Astrocyte of the cerebellum (primary cell): ENCODE measurements at places on chromosomes 5 and 9.

- DNase-seq: no peak
Measured at GRCh38 chr9:121783521-121784507, 132.4 kb downstream of the DAB2IP start.

- no peak for DNase-seq
Measured at GRCh38 chr5:65050826-65051498, 282.2 kb downstream of the CWC27 start.

- DNase-seq: peak; percentile 98
Measured at GRCh38 chr9:16627967-16628366, 242.5 kb downstream of the BNC2 start.

DNA sequence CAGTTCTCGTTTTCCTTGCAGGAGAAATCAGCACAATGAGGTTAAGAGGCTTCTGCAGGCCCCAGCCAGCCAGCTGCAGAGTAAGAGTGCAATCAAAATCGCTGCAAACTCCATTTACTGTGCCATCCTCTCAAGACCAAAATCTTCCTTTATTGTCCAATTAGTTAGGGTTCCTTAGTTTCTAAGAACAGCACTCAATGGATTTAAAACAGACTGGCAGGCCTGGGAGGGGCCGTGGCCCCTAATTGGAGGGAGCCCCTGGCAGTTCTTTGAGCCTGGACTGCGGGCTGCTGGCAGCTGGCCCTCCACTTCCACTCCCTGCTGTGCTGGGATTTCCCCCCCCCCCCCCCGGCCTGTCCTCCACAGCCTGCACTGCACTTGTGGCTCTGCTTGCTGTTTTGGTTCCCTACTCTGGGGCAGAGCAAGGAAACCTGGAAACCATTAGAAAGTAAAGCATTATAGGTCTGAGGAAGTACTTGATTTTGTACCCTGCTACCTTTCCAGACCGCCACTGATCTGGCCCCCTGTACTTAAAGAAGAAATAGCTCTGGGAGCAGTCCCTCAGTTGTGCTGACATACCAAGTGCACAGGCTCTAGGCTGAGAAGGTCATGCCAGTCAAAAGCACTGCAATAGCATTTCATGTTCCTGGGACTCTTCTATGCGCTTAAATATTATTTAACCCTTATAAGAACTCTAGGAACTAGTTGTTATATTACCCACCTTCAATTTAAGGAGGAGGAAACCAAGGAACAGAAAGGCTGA is 129.0 kb downstream of the APBA1 start:
- DNase-seq: no peak

DNA sequence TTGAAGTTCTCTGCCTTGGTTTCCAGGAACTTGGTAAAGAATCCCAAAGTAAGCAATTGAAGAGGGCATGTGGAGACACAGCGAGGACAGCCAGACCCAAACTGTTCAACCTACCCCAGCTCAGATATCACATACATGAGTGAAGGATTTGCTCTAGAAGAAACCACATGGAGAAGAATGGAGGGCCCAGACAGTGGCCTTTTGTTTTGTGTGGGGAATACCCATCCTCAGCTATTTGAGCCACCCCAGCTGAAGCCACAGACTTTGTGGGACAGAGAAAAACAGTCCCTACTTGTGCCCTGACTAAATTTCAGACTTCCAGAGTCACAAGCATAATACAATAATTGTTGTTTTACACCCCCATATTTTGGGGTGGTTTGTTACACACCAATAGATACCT is 387.1 kb downstream of the ZSWIM6 start:
- no peak for DNase-seq

DNA sequence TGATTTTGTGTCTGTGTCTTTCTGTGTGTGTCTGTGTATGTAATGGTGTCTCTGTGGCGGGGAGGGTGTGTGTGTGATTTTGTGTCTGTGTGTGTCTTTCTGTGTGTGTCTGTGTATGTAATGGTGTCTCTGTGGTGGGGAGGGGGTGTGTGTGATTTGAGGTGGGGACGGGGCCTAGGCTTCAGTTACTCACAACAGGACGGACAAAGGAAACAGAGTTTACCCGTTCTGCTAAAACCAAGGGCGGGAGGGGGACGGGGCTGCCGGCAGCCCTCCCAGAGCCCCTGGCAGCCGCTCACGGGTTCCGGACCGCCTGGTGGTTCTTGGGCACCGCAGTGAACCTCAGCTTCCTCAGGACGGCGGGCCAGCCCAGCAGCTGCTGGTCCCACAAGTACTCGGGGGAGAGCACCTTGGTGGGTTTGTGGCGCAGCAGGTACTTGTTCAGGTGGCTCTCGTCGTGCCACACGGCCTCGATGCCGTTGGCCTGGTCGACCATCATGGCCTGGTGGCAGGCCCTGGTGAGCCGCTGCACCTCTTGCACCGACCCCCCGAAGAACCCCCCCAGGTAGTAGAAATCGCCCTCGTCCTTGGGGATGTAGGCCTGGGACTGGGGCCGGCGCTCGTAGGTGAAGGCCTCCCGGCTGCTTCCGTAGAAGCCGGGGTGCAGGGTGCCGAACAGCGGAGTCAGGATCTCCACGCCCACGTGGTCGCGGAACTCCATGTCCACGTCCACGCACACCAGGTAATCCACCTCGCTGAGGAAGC is 19.4 kb downstream of the ABO start:
- DNase-seq: no peak

DNA sequence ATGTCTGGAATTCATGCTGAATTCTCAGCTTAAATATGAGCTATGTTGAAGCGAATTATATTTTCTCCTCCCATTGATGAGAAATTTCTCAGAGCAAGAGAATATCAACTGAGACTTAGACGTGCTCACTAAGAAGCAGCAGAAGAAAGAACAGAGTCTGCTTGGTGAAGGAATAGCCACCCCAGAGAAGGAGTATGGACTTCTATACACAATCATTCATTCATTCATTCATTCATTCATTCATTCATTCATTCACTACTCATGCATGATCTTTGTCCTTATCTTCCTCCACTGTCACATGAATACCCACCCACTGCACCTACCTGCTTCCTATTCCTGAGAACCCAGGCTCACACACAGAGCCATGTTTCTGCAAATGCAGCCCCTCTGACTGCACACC is 206.6 kb downstream of the DEPDC1B start:
- DNase-seq: no peak

DNA sequence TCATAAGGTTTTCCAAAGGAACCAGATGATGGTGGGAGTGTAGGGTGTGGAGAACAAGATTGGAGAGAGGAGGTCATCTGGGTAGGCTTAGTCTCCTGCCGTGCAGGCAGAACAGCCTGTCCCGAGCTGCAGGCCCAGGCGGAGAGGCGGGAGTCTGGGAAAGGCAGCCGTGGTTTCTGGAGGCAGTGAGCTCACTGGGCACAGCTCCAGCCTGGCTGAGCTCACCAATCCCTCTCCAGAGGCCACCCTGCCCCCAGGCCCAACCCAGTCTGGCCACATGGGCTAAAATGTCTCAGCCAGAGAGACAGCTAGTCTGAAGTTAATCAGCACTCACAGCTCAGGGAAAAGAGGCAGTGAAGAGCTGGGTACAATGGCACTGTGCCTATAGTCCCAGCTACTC is 12.3 kb downstream of the P4HA2 start:
- DNase-seq: peak; percentile 96

DNA sequence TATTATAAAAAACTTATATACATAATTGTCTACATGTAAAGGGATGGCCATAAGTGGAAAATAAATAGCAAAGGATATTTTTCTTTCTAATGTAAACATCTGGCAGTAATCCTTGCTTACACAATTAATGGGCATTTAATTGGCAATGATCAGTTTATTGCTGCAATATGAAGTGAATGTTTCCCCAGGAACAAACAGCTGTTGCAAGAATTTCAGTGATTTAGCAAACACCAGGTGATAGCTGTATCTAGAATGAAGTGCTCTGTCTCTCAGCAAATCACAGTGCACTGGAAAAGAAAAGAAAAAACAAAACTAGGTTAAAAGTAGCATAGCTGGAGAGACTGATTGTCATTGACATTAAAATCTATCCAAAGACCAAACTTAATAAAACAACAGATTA is 594.5 kb upstream of the ARRDC3 start:
- no peak for DNase-seq

DNA sequence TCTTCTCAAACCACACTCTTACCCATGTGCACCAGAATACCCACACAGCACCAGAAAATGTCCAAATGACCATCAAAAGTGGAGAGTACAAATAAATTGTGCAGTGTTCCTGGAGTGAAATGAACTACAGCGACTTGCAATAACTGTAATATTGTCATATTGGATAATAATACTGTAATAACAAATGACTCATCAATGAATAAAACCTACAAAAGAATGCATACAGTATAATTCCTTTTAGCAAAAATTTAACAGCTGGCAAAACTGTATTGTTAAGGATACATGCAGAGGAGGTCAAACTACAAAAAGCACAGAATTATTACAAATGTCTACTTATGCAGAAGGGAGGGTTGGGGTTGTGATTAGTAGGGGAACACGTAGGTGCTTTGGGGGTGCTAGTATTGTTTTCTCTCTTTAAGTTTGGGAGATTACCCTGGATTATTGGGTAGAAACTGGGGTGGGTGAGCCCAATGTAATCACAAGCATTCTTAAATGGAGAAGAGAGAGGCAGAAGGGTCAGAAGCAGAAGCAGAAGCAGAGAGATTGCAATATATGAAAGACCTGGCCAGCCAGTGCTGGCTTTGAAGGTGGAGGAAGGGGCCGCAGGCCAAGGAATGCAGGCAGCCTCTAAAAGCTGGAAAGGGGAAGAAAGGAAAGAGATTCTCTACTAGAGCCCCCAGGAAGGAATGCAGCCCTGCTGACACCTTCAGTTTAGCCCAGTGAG is 21.8 kb downstream of the IRF1 start:
- DNase-seq: no peak

DNA sequence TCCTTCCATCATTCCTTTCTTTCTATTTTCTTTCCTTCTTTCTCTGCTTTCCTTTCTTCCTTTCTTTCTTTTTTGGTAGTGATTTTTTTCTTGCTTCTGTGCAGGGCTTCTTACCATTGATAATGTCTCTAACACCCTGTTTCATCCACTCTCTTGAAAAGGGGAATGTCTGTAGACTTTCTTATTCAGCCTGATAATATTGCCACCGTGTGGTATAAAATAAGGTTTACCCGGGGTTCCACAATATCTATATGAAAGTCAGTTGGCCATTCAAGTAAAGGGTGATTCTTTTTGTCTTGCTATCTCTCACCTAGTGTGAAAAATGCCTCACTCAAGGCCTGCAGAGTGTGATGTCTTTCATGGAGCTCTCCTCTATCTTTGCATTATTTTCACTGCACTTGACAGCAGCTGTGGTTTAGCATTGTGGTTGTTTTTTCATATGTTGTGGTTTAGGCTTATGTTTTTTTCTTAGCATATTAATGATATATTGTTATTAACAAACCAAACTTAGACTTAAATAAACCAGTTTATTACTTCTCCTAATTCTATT is 153.9 kb downstream of the CSNK1G3 start:
- no peak for DNase-seq

- DNase-seq: peak; percentile 72
Measured at GRCh38 chr9:21110708-21111576, 30.7 kb downstream of the IFNW1 start.

DNA sequence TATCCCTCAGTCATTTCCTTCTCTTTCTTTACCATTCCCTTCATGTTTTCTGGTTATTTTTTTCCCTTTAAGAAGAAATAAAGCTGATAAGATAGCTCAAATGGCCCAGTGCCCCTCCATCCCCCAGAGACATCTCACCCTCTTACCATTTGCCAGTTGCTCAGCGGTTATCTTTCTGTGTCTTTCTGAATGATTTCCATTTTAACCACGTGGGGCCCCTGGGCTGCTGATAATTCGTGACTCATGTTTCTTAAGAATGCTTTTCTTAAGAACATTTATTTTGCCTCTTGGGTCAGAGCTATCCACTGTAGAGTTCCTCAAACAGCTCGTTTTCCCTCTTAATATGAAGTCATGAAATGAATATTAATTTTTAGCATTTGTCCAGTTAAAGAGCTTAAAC is 147.8 kb downstream of the MAST4 start:
- DNase-seq: peak; percentile 15
